ENCODE measurements at places on chromosomes 7 and 10.

- peak; percentile 12 for DNase-seq
These were observed 153.0 kb downstream of the GRK5 start for GRCh38 chr10:119360181-119360921.

- no peak for DNase-seq
These were observed 67.1 kb downstream of the WAC start for GRCh38 chr10:28600056-28600455.

DNA sequence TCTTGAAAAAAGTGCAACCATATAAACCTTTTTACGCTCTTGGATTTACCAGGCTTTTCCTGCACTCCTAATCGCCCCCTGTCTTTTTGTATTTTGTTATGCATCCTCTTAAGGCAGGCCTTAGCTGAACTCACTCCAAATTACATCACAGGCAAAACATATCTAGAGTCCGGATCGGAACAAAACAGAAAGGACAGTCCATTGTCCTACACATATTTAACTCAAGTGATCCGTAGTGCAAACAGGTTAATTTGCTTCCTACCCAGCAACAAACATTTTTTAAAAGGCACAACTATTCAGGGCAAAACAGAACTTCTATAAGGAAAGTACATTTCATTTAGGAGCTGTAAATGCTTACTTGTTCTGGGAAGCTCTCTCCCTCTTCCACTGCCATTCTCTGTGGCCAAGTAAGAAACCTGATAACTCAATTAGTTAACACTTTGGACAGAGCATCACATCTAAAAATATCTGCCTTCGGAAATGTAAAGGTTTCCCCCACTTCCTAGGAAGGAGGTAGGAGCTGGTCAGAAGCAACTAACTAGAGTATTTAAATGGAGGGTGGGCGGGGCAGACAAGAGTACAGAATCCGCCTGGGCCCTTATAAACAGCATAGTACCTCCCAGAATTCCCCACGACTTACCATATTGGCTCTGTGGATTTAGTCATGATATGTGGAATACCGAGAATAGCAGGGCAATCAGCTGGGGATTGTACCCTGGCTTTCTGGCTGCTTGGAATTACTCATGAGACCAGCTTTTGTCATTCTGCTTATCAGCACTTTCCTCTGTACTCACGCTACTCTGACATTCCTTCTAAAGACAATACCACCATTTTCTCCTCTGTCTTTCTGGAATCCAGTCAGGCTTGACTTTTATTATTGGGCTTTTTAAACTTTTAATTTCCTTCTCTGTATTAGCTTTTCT, 89.5 kb downstream of the ANK3 start:
- DNase-seq = no peak

- DNase-seq = no peak
These were observed 5.6 kb downstream of the ZDHHC16 start for GRCh38 chr10:97451605-97452004.

- DNase-seq = no peak
These were observed 180.3 kb downstream of the ELFN1 start for GRCh38 chr7:1850111-1850975.

DNA sequence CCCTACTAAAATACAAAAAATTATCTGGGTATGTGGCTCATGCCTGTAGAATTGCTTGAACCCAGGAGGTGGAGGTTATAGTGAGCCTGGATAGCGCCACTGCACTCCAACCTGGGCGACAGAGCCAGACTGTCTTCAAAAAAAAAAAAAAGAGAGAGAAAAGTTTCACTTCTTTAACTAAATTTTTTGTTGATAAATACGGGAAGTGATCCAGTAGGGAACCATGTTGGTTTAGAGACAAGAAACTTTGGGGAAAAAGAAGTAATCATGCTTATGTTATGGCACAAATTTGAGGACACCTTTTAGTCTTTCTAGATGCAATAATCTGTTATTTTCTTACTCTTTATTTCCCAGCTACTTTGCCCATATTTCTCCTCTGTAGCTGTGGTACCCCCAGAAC, 309.7 kb downstream of the TYW1 start:
- DNase-seq = no peak

DNA sequence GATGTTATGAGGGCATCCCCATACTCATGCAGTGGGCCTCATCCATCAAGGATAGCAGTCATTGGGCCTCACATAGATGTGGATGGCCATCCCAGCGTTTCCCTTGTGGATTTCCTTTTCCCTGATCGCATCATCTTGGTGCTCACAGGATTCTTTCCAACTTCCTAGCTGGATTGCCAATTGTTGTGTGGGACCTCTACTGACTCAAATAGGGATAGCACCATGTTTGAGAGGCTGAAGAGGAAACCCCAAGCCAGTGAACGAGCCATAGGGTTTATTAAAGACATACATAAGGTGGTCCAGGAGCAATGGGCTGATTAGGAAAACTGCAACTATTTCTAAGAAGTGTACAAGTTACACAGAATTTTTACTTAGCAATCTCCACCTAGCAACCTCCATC, 21.8 kb downstream of the ASZ1 start:
- DNase-seq = no peak

GRCh38 chr7:135673360-135673706, 11.0 kb downstream of the STMP1 start:
- DNase-seq = no peak

- DNase-seq = peak; percentile 66
These were observed 95.4 kb downstream of the TCF7L2 start for GRCh38 chr10:113045147-113046055.

- DNase-seq = no peak
These were observed 268.7 kb downstream of the ZEB1 start for GRCh38 chr10:31587691-31588090.

- no peak for DNase-seq
These were observed 83.9 kb downstream of the CHN2 start for GRCh38 chr7:29278337-29279069.

DNA sequence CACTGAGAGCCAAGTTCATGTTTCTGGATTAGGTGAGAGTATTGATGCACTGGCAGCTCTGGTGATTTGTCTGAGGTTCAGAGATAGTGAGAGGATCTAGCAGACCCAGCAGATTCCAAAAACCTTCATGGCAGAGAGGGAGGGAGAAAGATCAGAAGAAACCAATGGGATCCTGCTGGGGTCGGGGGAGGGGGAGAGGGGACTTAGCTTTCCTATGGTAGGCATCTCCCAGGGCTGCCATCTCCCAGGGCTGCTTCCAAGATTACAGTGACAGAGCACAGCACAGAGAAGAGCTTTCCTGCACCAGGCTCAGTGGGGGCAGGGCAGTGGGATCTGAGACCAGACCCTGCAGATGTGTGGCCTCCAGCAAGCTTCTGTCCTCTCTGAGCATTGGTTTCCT, 76.8 kb upstream of the GDF10 start:
- DNase-seq = no peak

DNA sequence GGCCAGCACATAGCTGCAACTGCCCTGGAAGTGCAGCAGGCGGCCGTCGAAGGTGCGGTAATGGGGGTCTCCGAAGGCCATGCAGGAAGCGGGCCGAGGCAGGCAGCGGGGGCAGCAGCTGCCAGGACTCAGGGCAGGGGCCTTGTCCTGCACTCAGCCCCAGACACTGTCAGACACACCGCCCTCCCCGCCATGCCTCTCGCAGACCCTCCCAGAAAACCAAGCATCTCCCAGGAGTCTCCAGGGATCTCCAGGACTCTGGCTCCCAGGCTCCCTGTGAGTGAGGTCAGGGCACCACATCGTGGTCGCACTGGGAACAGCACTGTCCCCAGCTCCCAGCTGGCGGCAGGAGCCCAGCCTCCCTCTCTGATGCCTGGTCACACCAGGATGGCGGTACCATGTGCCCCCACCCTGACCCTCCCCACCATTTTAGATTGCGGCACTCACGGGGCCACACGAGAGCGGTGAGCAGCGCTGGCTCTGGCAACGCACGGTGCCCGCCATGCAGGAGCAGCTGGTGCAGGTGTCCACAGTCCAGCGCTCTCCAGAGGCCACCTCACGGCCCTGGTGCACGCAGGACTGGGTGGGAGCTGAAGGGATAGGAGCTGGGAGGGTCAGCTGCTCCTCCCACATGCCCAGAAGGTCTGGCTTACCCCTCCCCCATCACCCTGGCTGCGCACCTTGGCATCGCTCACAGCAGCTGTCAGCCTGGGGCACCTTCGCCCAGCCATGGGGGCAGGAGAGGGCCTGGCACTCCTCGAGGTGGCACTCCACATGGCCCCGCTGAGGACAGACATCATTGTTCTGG, 17.5 kb downstream of the ATP6V1F start:
- peak; percentile 47 for DNase-seq

DNA sequence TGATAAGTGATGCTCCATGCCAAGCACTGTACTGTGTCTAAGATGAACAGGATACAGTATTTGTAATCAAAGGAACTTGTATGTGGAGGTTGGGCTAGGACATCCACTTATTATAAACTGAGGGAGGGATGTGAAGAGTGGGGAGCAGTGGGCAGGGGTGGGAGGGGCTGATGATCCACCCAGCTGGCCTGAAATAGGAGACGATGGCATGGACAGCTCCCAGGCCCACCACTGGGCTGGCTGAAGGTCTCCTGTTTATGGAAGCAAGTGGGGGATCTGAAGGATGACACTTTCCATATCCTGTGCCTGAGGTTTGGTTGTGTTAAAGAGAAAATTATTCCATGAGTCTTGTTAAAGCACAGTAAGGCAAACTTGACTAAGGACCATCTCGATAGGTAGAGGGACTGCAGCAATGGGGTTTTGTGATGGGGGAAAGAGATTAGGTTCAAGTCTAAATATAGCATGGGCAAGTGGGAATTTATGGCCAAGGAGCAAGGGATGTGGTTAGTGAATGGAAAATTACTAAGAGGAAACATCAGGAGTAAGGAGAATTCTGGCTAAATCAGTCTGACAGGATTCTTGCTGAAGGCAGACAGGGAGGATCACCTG, 124.6 kb downstream of the CCNY start:
- DNase-seq = no peak

DNA sequence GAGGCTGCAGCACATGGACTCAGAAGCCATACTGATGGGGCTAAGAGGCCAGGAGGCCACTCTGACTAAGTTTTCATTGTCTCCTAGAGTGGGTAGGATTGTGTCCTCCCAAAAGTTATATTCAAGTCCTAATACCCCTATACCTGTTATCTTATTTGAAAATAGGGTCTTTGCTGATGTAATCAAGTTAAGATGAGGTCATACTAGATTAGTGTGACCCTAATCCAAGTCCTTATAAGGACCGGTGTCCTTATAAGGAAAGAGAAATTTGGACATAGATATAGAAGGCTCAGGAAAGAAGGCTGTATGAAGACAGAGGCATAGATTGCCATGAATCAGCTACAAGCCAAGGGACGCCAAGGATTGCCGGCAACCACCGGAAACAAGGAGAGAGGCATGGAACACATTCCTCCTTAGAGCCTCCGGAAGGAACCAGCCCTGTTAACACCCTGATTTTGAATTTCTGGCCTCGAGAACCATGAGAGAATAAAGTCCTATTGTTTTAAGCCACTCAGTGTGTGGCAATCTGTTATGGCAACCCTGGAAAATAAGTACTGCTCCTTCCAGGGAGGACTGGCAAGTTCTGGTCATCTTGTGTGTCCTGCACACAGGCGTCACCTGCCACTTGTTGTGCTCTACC, 157.0 kb downstream of the EMX2 start:
- DNase-seq = no peak

DNA sequence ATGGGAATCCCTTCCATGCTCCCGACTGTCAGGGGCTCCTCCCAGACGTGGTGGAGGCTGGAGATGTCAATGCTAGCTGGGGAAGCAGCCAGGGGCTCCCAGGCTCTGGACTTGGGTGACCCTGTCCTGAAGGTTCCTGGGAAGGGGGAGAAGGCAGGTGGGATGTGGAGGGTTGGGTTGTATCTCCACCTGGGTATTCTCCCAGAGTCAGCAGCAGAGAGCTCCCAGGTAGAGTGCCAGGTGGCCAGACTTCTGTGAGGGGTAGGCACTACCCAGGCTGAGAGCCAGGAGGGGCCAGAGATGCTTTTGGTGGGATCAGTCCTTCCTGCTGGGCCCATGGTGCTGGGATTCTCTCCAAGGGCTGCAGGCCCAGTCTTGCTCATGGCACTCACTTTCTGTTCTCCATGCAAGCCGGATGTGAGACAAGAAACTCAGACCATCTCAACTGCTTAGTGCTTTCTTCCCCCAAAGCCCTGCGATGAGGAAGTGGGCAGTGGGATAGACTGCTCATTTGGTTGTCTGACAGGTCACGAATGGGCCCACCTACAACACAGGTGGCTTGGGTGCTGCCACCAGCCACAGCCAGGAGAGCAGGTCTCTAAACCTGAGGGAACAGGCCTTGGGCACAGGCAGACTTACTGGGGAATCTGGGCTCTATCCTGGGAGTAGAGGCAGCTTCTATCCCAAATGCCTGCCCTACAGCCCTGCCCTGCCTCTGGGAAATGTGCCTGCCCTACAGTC, 52.5 kb upstream of the CAMK2B start:
- DNase-seq = no peak

- no peak for DNase-seq
These were observed 61.0 kb downstream of the CREB3L2 start for GRCh38 chr7:137940656-137941518.

DNA sequence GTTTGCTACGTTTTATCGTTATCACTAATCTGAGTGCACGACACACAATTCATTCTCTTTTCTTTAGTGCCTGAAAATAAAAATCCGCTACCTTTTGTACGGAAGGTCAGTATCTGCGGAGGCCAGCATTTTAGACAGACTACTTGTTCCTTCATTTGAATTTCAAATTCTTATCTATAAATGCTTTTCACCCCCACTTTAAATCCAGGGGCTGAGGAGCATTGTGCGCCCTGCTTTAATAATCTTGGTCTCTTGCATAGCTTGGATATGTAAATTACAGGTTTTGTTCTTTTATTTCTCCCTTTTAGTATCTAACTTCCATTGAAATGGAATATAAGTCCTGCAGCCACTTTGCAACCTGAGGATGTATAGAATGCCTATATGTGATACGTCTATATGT, 44.7 kb downstream of the NRP1 start:
- no peak for DNase-seq

- DNase-seq = peak; percentile 91
These were observed 6.5 kb downstream of the INHBA start for GRCh38 chr7:41696323-41696916.

- DNase-seq = no peak
These were observed 68.3 kb upstream of the SMNDC1 start for GRCh38 chr10:110373059-110373458.

GRCh38 chr7:16399265-16399831, 22.0 kb downstream of the CRPPA start:
- no peak for DNase-seq

DNA sequence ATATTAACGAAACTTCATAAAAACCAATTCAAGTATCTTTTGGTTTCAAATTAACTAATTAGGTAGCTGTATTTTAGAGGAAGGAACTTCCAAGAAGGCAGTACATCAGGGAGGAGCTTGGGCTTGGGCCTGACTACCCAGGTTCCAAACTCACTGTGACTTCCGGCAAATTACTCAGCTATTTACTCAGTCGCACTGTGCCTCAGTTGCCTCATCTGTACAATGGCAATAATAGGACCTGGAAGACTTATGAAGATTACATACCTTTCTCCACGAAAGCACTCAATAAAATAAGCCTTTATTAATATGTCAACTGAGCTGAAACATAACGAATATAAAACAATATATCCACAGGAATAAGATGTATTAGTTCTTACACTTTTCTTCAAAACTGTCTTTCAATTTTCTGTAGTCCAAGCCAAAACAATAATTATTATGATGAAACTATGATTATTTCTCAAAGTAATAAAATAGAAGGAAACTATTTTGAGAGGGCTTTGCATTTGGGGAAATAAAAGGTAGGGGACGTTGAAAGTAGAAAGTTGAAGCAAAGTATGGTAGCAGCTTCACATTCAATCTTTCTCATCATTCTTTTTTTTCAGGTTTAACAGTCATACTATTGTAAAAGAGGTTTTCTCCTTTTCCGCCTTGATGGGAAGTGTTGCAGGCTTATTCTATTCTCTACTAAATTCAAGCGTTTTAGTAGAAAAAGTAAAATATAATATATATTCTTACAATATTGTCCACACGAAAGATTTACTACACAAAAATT, 10.5 kb upstream of the EBLN1 start:
- DNase-seq = no peak
